ENCODE measurements at places on chromosomes 1 and 21. TPM values are rescaled to one million over a fixed set of nuclear protein-coding genes. Genes with fewer than 3 reads are reported as not detected.

EPHX1 gene
- total RNA-seq, result 34.0 TPM

DNAI4 gene
- 16.2 TPM for total RNA-seq

TACSTD2 gene
- total RNA-seq, result 83.3 TPM

CRNN gene
- 4.3 TPM for total RNA-seq

FAM151A gene
- not detected for total RNA-seq

SMAP2 gene
- total RNA-seq, result 15.5 TPM

TRIM17 gene
- 0.69 TPM for total RNA-seq

TIAM1 gene
- total RNA-seq, result 67.8 TPM

Measured in skin of body (tissue), 3 donors.